ENCODE measurements at places on chromosomes 4 and X.

- no peak for DNase-seq
Observed at GRCh38 chr4:151276787-151277562, at the start of gene PRSS48. TSS of gene PRSS48 (plus strand) at chr4:151277161. CDS start at chr4:151277173, 12 bp downstream.

DNA sequence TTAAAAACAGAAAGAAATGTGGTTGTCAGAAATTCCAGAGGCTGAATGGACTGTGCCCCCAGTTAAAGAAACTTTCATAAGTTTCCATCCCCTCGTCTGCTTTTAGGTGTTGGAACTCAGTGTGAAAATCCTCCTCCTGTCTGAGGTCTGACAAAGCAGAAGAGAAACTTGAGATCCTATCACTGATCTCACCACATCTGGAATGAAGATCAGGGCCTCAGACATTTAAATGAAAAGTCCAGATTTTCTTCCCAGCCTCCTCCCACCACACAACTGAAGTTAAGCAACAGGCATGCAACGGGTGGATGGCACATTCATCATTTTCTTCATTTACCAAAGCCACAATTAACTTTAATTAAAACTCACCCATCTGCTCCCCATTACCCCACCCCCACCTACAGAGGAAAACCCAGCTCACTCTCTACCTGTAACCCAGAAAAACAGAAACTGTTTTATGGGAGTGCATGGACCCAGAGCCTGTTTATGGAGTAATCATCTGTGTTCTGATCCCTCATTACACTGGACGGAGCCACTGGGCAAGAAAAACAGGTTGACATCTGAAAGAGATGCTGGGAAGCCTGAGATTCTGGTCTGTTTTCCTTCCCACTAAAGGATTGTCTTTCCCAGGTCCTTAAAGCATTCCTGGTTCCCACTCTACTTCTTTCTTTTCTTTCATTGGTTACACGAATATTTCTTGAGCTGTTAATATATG is 58.1 kb upstream of the HOPX start:
- no peak for DNase-seq

DNA sequence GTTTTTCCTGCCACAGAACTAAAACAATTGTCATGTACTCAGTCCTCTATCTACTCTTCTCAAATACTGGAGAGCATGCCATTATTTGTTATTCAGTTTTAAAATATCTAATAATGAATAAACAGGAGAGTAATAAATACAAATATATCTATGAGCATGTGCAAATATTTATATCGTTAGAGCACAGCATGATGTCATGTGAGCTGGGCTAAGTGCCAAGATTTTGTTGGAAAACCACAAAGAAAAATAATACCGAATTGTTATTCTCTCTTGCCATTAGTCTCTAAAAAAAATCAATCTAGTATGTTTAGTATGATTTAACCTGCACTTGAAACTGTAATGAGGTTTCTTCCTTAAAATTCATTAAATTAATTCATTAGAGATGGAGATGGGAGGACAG is 97.3 kb downstream of the DDX60 start:
- DNase-seq, result no peak

- no peak for DNase-seq
Observed at GRCh38 chrX:48894891-48895290, 2.7 kb downstream of the TIMM17B start.

DNA sequence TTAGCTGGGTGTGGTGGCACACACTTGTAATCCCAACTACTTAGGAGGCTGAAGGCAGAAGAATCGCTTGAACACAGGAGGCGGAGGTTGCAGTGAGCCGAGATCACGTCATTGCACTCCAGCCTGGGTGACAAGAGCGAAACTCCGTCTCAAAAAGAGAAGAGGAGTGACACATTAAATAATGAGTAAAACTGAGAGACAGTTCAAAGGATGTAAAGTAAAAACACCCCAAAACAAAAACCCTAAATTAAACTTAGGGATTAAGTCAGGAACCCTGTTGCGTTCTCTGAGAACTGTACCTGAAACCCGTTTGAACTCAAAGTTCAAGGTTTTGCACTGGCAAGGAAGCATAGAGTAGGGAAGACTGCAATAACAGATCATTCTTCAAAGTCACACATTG is 141.7 kb downstream of the BRWD3 start:
- DNase-seq, result no peak

GRCh38 chr4:112978691-112979472 is 70.6 kb upstream of the ANK2 start:
- DNase-seq, result no peak

DNA sequence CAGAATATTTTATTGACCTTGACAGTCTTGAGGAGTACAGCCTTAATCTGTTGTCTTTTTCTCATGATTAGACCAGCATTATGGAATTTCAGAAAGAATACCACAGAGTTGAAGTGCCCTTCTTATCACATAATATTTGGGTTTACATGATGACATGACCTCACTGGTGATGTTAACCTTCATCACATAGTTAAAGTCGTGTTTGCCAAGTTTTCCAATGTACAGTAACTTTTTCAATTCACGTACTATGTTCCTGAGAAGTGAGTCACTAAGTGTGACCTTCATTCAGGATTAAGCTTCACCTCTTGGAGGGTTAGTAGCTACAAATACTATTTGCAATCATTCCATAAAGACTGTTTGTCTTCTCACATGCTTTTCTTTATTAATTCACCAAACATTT is 52.1 kb downstream of the RAB40A start:
- DNase-seq, result no peak
